ENCODE measurements at places on chromosomes 12 and 14.

DNA sequence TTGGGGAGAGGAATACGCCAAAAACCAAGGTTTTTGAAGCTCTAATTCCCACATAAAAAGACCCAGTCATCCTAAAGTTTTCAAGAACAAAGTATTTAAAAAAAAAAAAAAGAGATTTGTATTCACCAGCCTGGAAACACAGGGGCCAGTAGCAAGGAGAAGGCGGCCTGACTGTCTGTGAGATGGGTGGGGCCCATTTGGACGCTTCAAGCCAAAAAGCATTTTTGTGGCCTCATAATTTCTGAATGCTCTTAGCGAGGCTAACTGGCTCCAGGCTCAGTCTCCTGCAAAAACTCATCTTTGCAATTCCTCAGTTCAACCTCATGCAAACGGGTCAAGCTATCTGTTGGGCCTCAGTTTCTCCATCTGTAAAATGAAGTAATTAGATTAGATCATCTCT, 514.1 kb downstream of the MED13L start:
- peak; percentile 58 for DNase-seq

GRCh38 chr14:95287176-95287754, 32.4 kb downstream of the CLMN start:
- no peak for DNase-seq

DNA sequence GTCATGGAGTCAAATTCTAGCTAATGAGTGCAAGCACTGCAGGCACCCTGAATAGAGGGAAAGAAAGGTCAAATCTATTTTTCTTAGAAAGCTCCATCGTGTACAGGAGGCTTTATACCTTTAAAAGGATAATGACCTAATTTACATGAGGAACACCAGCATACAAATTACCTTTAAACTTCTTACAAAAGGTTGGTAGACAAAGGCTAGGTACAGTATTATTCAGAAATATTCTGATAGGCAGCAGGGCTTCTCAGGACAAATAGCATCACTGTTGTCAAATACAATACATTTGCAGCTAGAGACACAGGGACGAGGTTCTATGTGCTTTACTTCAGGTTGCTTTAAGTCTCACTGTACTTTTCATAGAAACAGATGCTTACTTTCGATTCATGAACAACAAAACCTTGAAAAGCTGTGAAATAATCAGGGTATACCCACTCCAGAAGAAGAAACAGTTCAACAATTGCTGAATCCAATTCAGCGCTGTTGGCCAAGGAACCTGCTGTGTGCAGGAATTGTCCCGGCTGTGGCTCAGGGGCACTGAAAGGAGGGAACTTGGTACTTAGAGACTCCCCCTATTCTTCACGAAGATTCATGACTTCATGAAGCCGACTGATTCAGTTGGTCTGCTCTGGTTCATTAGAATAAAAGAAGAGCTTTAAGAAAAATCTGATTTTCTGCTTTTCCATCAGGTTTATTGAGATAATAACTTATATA, 252.9 kb downstream of the PRKD1 start:
- no peak for DNase-seq

DNA sequence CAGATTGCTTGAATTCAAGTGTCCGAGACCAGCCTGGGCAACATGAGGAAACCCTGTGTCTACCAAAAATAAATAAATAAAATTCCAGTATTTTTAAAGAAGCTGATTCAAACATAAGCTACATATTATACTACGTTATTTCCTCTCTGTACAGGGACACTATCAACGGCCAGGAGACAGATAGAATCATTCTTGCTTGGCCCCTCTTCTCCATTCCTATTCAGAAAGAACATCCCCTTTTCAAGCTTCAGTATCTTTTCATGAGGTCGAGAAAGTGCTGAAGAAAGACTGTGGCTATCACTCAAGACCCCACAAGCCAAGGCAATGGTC, 314 bp upstream of the DHRS7 start:
- DNase-seq, result no peak

DNA sequence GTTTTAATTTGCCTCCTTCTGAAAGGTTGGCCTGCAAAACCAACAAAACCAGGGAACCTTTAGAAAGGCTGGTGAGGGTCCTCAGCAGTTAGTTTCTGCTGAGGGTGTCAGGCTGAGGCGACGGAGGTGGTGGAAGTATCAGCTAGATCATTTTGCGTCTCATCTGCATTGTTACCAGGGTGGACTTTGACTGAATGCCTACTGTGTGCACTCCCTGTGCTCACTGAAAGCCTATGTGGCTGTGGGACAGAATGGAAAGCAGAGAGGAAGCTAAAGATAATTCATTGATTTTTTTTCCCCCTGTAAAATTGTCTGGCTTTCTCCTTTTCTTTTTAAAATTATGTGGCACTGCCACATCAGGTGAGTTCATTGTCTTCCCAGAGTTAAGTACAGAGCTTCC, 68.4 kb upstream of the SRSF5 start:
- DNase-seq, result no peak

DNA sequence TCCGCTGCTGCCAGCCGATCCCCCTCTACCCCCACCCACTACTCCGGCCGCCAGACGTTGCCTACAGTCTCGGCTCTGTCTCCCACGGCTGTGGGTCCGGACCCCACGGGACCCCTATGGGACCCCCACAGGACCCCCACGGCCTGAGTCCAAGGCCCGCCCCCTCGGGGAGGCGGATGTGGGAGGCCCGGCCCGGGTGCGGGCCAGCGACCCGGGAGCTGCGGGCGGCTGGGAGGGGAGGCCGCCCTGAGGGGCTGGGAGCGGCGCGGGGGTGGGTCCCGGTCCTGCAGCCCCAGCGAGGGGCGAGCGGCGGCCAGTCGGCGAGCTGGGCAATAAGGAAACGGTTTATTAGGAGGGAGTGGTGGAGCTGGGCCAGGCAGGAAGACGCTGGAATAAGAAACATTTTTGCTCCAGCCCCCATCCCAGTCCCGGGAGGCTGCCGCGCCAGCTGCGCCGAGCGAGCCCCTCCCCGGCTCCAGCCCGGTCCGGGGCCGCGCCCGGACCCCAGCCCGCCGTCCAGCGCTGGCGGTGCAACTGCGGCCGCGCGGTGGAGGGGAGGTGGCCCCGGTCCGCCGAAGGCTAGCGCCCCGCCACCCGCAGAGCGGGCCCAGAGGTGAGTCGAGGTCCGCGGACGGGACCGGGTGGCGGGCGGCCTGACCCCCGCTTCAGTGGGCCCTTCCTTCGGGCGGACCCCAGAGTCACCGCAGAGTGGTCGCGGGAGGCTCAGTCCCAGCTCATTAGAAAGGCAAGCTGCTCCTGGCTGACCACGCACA, at the start of gene ACVRL1:
Gene ACVRL1 (plus strand): TSS at position 422 of the 773 bp plus-strand sequence. CDS start 4,971 bp downstream, outside the sequence.
- no peak for DNase-seq

GRCh38 chr12:104600036-104600712, 143.4 kb downstream of the CHST11 start:
- DNase-seq, result no peak

DNA sequence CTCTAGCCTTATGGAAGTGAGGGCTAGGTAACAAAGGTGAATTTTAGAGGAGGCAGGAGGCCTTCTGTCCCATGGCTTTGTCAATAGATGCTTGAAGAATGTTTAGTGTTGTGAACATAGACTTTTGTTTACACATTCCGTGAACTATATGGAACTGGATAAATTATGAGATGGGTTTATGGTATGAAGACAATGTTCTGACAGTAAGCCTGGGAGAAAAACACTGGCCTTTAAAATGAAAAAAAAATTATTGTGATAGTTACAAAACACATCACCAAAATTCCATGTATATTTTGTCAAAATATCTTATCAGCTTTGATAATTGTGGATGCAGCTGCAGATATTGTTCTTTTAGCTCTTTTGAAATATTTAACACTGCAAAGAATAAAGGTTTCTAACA, 251.5 kb upstream of the DCN start:
- DNase-seq, result no peak

GRCh38 chr14:52683985-52684520, 11.3 kb downstream of the ERO1A start:
- no peak for DNase-seq

GRCh38 chr14:54590481-54590880, 23.6 kb downstream of the SAMD4A start:
- DNase-seq, result no peak

DNA sequence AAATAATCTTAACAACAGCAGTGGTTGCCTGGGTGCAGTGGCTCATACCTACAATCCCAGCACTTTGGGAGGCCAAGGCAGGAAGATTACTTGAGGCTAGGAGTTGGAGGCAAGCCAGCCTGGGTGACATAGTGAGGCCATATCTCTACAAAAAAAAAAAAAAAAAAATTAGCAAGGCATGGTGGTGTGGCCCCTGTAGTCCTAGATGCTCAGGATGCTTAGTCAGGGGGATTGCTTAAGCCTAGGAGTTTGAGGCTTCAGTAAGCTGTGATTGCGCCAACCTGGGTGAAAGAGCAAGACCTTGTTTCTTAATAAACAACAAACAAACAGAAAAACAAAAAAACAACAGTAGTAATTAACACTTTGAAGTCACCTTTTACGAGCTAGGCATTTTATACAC, 642 bp upstream of the ACSM4 start:
- no peak for DNase-seq

- DNase-seq, result peak; percentile 53
These were observed at the start of gene FOXJ2 for GRCh38 chr12:8032242-8033152. FOXJ2 (plus strand) TSS chr12:8032716; CDS start chr12:8039833, 7,117 bp downstream.

DNA sequence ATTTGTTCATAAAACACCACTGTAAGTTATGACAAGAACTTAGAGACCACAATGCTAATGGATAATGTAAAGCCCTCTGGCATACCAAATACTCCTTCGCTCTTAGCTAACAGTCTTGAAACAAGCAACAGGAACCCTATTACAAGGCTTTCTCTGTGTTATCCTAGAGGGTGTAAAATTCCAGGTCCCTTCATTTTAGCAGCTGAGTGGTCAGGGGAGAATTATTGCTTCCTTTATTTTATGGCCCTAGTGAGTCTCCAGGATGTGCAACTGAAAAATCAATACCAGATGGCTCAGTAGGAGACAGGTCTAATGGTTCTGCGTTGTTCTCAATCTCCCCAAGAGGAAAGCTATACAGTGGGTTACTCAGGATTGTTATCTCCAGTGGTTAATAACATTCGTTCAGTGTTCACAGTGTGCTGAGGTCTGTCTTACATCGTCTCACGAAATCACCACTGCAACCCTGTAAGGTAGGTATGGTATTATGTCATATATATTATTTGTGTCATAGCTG, 172.7 kb upstream of the CNOT2 start:
- DNase-seq, result peak; percentile 26

DNA sequence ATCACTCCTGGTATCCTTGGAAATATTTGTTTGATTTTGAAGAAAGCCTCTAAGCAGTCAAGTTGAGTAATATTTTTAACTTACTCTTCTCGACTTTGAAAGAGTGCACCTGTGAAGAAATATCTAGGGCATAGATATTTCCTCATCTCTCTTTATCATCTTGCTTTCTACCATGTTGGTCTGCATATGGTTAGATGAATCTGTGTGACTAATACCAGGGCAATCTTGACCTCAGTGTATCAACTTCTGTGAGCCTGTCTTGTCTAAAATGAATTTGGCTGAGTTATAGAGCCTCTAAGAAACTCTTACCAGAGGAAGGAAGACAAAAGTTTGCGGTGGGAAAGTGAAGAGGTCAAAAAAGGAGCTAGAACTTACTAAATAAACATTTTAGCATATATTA, 68.4 kb downstream of the SYT1 start:
- no peak for DNase-seq

DNA sequence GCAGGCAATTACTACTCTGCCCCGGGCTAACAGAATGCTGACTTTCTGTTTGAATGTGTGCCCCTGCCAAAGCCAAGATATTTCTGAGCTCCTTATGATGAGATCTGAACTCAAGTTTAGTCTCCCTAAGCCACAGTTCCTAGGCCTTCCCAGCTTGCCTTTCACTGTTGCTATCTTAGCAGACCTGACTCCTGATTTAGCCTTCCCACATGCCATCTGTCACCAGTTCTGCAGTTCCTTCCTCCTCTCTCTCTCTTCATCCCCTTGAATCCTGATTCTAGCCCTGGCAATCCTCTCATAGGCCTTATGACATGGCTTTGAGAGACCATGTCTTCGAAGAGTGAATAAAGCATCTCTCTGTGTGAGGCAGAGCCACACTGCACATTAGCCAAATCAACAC, 12.5 kb upstream of the SAMD4A start:
- no peak for DNase-seq

DNA sequence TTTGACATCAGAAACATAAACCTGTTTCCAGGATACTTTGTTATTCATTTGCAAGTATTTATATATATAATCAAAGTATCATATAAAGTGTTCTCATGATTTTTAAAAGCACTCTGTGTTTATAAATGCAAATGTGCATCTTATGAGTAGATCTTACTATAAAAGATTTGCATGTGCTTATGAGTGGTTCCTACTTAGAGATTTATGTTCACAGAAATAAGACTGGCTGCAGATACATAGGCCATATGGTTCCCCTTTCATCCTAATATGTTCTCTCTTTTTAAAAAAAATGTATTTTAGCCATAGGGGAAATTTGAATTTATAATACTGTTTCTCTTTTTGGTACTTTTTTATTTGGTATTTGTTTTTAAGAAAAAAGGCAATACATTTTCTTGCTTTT, 174.2 kb downstream of the ESR2 start:
- no peak for DNase-seq

- no peak for DNase-seq
These were observed 5.8 kb downstream of the ASB2 start for GRCh38 chr14:93970585-93970964.

GRCh38 chr14:90287791-90288190, 31.4 kb downstream of the PSMC1 start:
- DNase-seq, result no peak

DNA sequence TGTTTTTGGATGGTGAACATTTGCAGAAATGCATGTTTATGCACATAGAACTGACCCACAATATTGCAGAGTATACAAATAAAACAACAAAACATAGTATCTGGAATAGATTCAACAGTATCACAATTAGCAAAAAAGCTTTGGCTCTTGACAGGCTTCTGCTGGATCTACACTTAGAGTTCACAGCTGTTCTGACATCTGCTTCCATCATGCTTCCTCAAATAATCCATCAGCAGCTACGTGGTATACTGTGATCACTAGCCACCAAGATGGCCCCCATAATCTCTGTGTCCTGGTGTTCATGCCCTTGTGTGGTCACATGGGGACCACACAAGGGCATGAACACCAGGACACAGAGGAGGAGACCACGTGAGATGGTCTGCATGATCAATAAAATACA, 166.6 kb upstream of the CCDC198 start:
- no peak for DNase-seq

DNA sequence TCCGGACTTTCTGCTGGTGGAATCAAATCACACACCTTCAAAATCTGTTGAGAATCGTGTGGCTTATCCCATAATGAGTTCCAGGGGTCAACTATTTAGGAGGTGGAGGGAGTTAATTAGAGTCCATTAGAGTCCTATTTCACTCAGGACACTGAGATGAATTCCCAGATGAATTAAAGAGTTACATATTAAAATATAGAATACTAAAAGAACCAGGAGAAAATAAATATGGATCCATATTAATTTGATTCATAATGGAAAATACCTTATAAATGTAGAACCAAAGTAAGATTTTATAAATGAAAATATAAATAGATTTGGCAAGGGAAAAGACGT, 44.6 kb upstream of the C14orf132 start:
- no peak for DNase-seq
